Bronchial epithelial cell (primary cell): ENCODE measurements at places on chromosomes 2 and 18.

GRCh38 chr2:135030826-135031225 is 16.4 kb downstream of the MAP3K19 start:
- DNase-seq, result peak; percentile 45

- DNase-seq, result no peak
Observed at GRCh38 chr2:99879481-99879880, 262.9 kb downstream of the AFF3 start.

- peak; percentile 42 for DNase-seq
Observed at GRCh38 chr2:213152065-213152794, 818 bp upstream of the IKZF2 start.

DNA sequence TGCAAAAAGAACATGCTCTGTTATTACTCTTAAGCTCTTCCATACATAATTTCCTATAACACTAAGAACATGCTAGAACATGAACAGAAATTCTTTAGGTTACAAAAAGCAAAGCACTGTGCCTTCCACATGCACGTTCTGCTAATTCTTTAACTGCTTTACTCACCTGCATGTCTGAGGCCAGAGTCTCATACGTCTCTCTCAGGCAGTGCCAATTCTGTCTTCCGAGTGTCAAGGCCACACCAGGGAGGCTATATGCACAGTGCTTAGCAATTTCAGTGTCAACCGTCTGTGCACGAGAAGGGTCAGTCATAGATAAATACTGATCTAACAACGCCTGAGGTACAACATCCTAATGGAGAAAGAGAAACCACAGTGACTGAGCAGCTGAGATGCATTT is 55.1 kb downstream of the PPP4R1 start:
- DNase-seq, result peak; percentile 82

DNA sequence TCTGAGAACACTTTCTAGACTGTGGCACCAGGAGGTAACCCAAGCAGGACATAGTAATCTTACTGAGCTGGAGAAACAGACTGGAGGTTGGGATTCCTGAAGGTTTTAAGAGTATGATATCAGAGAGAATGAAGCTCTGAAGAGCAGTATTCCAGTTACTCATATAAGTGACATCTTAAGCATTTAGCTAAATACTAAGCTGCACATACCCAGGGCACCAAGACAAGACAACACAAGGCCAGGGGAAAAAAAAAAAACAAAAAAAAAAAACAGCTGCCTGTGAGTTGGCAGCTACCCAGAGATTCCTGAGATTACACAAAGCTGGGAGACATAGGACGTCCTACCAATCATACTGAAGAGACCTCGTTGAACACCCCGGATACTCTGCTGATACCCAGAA is 175.8 kb downstream of the SRBD1 start:
- DNase-seq, result peak; percentile 77

DNA sequence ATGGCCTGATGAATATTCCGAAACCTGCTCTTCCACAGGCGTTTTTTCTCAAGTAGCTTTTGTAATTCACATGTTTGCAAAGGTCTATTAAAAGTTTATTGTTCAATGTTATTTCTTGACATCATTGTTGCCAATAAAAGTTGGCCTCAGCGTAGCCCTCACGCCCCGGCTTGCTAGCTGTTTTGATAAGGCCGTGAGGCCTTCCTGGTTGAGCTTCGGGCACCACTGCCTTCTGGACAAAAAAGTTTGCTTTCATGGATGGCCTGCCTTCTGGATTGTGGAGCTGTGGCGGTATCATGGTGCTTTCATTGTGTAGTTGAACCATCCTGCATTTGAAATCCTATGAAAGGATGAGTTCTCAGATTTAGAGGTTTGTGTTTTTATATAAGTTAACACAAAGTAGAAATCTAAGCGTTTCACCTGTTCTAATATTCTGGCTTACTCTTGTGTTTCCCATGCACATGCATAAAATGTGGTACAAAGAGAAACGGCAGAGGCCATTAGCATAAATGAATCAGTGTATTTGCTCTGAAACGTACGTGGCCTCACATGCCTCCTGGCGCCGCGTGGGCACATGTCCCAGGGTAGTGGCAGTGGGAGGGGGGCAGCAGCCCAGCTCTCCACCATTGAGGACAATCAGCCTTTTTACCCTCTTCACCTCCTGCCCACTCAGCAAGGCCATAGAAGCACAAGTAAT is 134.5 kb downstream of the NCK2 start:
- no peak for DNase-seq
